GM04504 (cell line): ENCODE measurements at places on chromosomes 7 and 10.

- DNase-seq: no peak
Observed at GRCh38 chr7:98211221-98211675, at the start of gene BHLHA15. Gene BHLHA15 (plus strand): TSS chr7:98211439. CDS start chr7:98212310, 871 bp downstream.

GRCh38 chr10:42933448-42934340 lies 143.2 kb upstream of the RET start:
- no peak for DNase-seq

DNA sequence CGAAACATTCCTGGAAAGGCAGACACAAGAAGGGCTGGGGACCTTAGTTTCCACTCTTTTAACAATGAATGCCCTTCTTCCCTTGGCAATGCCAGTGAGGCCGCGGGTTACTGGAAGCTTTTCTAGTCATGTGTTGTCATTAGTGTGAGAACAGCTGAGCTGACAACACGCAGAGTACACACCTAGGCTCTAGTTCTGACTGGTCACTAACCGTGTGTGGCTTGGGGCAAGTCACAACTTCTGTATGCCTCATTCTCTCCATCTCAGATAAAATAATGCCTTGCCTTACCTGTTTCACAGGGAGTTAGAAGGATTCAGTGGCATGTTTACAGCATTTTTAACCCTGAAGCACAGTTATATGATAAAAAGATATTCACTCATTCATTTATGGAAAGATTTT lies 31.7 kb downstream of the FBH1 start:
- no peak for DNase-seq

GRCh38 chr10:101047961-101048892 lies 13.6 kb upstream of the KAZALD1 start:
- DNase-seq: no peak

DNA sequence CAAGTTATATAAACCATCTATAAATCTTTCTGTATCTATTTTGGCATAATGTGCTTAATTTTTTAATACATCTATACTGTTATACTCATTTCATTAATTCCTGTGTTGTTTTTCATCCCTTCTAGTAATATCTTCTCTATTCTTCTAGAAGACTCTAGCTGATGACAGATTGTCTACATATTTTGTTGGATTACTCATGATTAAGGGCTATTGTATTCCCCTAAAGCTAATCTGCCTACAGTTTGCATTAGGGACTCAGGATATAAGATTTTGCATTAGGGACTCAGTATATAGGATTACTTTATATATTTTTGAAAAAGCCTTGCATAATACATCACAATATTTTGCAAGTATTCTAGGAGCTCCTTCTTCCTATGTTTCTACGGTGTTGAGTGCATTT lies 8.3 kb upstream of the SEMA3A start:
- no peak for DNase-seq

GRCh38 chr10:109650228-109650627 lies 273.1 kb downstream of the XPNPEP1 start:
- DNase-seq: no peak

DNA sequence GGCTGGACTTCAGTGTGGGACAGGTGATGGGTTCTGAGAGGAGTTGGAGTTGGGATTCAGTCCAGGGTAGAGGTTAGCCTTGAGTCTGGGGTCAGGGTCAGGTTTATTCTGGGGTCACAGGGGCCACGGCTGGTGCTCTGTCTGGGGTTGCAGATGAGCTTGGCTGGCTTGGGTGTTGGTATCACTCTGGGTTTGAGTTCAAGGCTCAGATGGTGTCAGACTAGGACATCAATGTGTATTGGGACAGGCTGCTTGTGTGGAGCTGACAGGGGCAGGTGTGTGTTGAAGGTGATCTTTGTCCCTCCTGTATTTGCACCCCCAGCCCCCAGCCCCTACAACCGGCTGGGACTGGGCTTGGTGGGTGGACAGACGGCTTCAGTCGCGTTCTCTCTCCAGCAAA lies 26.8 kb downstream of the TMEM270 start:
- DNase-seq: no peak
